ENCODE measurements at places on chromosomes 2 and 18. TPM values are rescaled to one million over a fixed set of nuclear protein-coding genes. Genes with fewer than 3 reads are reported as not detected.

DNA sequence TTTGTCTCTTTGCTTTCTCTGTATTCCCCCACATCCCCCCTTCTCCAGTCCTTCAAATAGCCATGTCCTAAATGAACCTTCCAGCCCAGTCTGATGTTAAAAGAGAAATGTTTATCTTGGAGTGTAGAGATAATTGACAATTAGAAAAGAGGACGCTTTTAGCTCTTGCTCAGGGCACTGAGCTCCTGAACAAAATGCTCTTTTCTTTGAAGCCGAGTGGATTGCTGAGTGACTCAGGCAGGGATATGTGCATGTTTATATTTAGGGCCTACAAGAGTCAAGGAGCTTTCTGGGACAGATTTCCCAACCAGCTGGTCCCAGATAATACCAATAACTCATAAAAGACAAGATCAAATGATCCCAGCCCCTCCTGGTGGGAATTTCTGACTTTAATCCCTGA lies 88.0 kb upstream of the SETBP1 start:
- DNase-seq, result peak; percentile 79

GRCh38 chr2:105734762-105735538 lies 9.8 kb upstream of the NCK2 start:
- DNase-seq, result peak; percentile 90

DNA sequence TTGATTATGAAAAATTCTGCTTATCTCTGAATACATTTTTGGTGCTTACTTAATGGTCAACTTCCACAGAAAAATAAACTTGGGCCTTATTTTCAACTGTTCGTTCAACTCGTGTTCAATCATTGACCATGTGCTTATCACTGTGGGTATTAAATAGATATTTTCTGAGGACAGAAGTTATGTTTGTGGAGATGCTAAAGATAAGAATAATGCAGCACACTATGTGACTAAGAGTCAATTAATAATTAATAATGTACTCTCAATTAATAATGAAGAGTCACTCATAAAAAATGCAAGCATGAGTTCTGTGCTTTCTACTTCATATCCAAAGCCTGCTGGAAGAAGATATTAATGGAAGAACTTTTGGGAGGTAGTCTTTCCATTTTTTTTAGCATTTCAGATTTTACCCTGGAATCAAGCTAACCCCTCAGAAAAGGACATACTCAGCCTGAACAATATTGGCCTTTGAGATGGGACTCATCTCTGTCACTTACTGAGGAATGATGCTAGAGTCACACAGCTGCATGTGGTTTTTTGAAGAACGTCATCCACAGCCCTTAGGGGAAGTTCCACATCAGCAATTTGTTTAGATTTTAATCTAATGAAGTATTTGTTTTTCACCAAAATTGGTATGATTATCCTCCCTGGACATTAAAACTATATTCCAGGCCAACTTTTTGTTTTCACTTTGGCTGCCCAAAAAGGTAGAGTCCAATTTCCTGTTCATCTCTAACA lies 191.9 kb upstream of the CRIM1 start:
- no peak for DNase-seq

DNA sequence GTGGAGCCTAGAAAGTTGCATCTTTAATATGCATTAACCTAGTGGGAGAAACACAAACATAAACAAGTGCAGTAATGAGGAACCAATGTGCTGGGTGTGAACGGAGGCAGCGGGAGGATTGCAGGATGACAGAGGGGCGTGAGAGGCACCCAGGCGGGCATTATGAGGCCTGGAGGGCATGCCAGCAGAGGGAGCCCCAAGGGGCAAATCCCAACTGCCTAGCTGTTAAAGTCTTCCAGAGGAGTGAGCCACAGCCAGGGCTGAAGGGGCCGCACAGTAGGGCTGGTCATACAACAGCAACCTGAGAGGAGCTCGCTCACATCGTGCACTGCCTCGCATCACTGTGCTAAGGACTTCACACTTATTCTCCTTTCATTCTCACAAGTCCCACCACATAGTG lies 13.3 kb upstream of the PRELID3A start:
- no peak for DNase-seq

DNA sequence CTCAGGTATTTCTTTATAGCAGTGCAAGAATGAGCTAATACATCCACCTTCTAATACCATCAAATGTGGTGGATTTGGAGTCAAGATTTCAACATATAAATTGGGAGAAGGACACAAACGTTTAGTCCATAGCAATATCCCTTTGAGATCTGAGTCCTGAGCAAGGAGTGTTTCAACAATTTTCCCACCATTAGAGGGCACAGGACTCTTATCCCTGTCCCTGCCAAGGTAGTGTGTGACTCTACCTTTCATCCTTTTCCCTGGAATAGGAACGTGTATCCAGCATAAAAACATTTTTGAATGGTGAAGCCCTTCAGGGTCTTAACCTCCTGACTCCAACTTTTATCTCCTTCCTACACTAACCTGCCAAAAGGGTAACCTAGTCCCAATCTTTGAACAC lies 181.3 kb upstream of the SRD5A2 start:
- no peak for DNase-seq

- DNase-seq, result no peak
Measured at GRCh38 chr18:37997695-37998094, 432.1 kb upstream of the CELF4 start.

DNA sequence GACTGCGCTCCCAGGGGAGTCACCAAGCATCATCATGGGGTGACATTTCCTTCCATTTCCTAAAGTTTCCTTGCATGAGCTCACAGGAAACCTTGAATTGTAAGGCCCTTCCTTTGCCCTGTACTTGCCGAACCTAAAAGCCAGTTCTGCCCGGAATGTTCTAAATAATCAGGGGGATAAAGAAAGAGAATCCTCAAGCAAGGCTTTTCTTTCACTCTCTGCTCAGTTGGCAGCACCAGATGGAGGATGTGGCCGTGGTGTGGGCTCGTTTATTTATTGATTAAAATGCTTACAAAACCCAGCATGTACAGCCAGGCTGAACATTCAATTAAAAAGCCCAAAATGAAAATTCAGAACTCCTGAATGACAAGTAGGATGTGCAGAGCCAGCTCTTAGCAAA lies 170.5 kb downstream of the SH3RF3 start:
- no peak for DNase-seq

The RAB27B gene
- 13.8 TPM for total RNA-seq
